Activated CD8-positive, alpha-beta memory T cell treated with anti-CD3 and anti-CD28 coated beads for 1 hour (primary cell): ENCODE measurements at places on chromosomes 7 and 10.

DNA sequence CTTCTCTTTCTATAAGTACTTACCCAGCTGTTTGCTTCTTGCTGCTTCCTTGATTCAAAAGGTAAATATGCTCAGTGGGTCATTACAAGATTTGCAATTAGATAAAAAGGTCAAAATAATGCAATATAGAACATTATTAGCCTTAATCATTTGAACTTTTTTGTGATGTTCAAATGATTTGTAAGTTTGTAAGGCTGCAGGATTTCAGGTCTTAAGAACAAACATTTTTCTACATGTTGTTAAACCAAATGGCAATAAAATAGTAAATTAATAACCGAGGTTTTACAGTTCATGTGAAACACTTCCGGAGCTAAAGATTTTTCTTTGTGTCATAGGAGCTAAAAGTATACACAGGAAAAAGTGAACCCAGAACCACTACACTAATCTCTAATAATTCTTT is 16.2 kb upstream of the SCIN start:
- DNase-seq = no peak

GRCh38 chr10:89002226-89002978 is 11.8 kb downstream of the FAS start:
- DNase-seq = no peak

- no peak for DNase-seq
Measured at GRCh38 chr10:70510904-70511303, 32.3 kb downstream of the PALD1 start.

GRCh38 chr7:50631639-50632038 is 66.4 kb upstream of the DDC start:
- no peak for DNase-seq

GRCh38 chr7:50783801-50784507 is 1.3 kb upstream of the GRB10 start:
- no peak for DNase-seq

- DNase-seq = no peak
Measured at GRCh38 chr10:68305854-68306253, 26.0 kb upstream of the HNRNPH3 start.

DNA sequence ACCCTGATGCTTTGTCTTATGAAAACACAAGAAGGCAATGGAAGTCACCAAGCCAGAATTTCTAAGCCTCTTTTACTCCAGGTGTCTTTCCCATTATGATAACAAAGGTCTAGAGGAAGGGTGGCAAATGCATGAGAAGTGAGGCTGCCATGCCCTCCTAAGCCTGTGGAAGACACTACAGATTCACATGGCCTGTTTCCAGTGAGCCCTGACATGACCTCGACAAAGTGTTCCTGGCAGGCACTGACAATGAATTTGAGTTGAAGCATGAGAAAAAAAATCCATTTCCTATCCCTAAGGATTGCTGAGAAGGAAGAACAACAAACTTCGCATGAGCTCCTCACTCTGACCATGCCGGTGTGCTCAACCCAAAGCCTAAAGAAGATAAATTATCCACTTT is 268.0 kb downstream of the HTR7 start:
- no peak for DNase-seq

DNA sequence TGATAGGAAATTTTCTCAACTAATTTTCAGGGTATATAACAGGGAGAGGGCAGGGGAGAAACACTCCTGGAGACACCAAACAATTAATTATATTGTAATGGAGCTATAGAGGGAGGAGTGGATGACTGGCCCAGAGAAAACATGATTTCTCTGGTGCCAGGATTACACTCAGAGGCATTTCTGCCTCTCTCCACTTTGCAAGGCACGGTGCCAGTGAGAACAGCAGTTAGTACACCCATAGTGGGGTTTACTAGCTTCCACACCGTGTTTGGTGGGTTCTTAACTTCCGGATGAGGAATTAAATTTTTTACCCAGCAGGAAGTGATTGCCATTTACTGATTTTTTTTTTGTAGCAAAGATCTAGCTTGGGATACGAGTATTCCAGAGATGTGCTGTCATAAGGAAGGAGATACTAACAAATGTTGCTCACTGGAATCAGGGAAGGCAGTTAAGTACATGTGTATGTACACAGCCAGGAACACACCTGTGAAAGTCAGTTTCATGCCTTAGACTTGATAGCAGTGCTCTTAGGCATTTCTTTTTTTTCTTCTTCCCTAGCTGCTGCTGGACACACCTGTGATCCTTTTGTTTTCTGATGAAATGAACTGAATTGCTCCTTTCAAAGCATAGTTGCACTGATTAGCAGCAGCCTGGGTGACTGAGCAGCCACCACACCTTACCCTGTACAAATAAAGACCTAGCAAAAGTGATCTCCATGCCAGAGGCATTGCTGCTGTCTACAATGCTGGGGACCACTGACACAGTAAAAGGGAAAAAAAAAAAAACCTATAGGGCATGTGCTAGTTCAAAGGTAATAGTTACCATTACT is 58.1 kb downstream of the POLL start:
- no peak for DNase-seq

DNA sequence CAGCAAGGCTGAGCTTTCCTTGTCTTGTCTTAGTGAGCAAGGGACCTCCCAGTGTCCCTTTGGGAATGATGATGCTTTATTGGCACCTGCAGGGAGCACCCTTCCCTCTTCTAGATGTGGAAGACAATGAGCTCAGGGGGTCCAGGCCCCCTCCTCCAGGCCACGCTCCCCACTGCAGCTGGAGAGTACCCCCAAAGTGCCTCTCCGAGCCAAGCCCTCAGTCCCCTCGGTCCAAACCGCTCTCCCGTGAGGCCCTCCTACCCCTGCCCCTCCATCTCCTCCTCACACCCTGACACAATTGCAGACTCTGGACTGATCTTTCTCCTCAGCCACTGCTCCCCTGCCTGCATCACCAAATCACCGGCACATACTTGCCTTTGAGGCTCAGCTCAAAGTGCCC is 16.7 kb downstream of the RBP3 start:
- DNase-seq = no peak

GRCh38 chr10:30553018-30553625 is 76.4 kb downstream of the LYZL2 start:
- no peak for DNase-seq

DNA sequence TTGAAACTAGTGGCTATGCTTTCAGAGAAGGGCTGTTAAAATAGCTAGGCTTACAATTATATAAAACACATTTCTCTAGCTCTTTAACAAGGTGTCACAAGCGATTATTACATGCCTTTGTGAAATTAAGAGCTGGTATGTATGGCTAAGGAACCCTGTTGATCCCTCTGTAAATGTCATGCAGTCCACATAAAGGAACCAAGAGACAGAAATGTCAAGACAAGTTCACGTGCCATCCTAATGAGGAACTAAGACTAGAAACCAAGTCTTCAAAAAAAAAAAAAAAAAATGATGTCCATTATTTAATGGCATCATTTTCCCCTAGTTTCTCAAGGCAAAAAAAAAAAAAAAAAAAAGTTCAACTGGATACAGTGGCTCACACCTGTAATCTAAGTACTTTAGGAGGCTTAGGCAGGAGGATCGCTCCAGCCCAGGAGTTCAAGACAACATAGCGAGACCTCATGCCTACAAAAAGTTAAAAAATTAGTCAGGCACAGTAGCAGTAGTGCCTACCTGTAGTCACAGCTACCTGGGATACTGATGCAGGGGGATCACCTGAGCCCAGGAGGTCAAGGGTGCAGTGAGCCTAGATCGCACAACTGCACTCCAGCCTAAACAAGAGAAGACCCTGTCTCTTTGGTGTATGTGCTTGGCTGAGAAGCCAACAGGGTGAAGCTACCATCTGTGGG is 63.4 kb downstream of the SRPK2 start:
- DNase-seq = no peak

DNA sequence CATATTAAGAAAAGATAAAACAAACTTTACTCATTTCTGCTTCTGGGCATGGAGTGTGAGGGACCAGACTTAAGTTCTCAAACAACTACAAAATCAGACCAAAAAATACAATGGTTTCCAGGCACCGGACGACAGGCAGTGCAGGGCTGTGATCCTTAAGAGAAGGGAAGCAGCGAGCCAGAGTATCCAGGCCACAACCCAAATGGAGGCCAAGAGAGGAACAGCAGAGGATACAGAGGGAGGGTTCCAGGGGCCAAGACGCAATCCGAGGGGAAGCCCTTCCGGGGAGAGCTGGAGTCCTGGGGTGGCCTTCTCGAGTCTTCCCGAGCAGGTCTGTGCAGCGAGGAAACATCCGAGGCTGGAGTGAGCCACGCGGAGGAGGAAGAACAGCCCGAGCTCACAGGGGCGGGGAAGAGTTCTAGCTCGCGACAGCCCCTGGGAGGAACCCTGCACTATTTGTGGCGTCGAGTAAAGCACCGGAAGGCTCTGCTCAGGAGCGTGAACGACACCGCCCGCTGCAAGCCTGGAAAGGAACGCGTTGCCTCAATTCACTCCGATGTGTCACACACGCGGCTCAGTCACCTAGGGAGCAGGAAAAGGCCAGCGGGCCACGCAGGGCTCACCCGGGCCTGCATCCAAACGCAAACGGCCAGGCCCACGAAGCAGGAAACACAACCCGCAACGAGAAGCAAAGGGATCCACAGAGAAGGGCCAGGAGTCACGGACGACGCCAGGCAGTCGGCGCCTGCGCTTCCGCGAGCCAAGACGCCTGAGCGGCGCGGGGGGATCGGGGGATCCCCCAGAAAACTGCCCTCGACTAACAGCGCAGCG is 933 bp upstream of the RNF32 start:
- no peak for DNase-seq

DNA sequence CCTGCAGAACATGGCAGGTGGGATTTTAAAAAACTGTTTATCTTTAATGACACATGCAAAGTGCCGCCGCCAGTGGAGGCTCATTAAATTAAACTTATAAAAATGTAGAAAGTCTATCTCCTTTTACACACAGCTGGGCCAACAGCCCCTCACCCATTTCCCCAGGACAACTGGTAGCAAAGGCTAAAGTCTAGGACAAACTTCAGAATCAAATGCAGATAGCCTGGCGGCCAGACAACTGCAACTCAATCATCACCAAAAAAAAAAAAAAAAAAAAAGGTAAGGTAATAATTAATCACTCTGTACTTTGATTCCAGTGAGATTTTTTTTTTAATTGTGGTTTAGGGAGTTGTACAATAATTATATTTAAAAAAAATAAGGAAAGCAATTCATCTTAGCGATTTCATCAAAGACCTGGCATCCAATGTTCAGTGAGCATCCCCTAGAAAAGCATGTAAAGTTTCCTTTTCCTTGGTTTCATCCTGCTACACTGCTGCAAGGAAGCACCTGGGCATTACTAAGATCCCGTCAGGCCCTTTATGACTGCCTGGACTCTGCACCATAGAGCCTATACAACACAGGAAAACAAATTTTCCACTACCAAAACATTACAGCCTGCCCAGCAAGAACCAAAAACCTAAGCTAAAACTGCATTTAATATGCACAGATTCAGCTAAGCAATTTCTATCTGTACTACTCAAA is 98.5 kb downstream of the GRB10 start:
- no peak for DNase-seq

GRCh38 chr10:5587151-5588079 is 62.7 kb downstream of the CALML3 start:
- no peak for DNase-seq

DNA sequence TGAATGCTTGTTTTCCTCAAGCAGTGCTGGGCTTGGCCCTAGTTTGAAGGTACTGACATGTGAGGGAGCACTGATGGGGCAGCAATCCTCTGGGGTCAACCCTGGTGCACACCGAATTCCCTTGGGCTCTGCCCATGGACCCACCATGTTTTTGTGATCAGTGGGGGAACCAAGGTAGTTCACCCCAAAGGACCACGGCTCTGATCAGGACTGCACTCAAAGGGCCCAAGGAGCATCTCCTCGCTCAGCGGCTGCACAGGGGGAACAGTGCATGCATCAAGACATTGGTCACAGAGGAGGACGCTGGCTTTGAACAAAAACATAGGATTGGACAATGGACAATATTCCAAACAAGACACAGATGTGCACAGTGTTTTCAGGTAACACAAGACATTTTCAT is 12.7 kb downstream of the CXCL12 start:
- DNase-seq = no peak

DNA sequence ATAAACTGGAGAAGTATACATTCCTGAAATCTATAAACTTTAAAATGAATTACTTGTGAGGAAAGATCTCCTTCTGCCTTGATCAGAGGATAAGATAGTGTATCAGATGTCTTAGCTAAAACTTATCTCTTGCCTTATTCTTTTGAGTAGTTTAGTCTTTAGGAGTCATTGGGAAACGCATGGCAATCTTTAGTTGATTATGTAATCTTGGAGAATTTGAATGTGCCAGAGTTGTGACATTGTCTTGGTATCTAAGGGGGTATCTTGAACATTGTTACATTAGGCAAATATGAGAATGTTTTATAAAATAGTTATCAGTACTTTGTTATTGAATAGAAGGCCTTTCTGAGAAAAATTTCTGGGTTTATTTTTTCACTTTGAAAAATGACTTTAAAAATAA is 61.6 kb upstream of the ADRA2A start:
- DNase-seq = no peak

GRCh38 chr7:36985866-36986400 is 261.6 kb upstream of the AOAH start:
- no peak for DNase-seq

- DNase-seq = no peak
Measured at GRCh38 chr10:44245601-44245938, 139.3 kb downstream of the CXCL12 start.

GRCh38 chr7:51263631-51264484 is 52.8 kb downstream of the COBL start:
- no peak for DNase-seq

DNA sequence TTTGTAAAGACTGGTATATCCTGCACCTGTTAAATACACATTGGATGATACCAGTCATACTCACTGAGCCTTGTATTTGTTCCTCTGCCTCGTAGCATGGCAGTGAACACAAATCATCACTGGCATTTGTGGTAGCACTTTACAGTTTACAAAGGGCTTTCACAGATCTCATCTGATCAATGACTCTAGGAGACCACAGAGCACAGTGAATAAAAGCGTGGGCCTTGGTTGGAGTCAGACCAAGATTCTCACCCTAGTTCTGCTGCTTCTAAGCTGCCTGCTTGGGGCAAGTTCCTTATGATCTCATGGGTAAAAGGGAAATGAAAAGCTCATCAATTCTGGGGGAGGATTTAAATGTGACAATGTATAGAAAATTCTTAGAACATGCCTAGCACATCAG is 129.9 kb upstream of the AGK start:
- DNase-seq = no peak

- no peak for DNase-seq
Measured at GRCh38 chr10:31072451-31072850, 40.8 kb upstream of the ZNF438 start.

GRCh38 chr7:78510580-78511188 is 712.1 kb downstream of the PHTF2 start:
- DNase-seq = no peak
